Panc1 (cell line): ENCODE measurements at places on chromosomes 12 and 14. TPM values are rescaled to one million over a fixed set of nuclear protein-coding genes. Genes with fewer than 3 reads are reported as not detected.

- no peak for DNase-seq
Observed at GRCh38 chr14:23351681-23352505, 794 bp downstream of the SLC22A17 start.

DNA sequence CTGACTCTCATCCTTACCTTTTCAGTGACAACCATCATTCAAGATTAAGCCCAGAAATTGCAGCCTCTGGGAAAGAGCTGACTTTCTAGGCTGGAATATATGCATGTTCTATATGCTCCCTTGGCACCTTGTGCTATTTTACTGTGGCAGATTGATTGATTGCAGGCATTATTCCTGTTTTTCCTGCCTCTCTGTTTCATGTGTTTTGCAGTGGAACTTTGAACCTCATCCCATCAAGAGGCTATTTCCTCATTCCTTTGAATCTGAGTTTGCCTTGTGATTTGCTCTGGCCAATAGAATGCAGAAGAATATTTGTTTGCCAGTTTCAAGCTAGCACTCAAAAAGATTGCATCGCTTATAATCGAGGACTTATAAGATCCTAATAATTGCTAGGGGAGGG is 174.8 kb upstream of the DCN start:
- DNase-seq = no peak

- no peak for DNase-seq
Observed at GRCh38 chr12:131628766-131629448, 82.0 kb upstream of the SFSWAP start.

DNA sequence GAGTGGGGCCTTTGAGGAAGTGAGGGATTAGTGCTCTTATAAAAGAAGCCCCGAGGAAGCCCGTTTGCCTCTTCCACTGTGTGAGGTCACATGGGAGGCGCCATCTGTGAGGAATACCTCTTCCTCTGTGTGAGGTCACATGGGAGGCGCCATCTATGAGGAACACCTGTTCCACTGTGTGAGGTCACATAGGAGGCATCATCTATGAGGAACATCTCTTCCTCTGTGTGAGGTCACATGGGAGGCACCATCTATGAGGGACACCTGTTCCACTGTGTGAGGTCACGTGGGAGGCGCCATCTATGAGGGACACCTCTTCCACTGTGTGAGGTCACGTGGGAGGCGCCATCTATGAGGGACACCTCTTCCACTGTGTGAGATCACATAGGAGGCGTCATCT is 69.7 kb downstream of the SLC24A4 start:
- DNase-seq = no peak

- DNase-seq = no peak
Observed at GRCh38 chr12:111764120-111764821, 2.5 kb upstream of the ALDH2 start.

- DNase-seq = no peak
Observed at GRCh38 chr12:13680916-13681315, 300.5 kb downstream of the GRIN2B start.

DNA sequence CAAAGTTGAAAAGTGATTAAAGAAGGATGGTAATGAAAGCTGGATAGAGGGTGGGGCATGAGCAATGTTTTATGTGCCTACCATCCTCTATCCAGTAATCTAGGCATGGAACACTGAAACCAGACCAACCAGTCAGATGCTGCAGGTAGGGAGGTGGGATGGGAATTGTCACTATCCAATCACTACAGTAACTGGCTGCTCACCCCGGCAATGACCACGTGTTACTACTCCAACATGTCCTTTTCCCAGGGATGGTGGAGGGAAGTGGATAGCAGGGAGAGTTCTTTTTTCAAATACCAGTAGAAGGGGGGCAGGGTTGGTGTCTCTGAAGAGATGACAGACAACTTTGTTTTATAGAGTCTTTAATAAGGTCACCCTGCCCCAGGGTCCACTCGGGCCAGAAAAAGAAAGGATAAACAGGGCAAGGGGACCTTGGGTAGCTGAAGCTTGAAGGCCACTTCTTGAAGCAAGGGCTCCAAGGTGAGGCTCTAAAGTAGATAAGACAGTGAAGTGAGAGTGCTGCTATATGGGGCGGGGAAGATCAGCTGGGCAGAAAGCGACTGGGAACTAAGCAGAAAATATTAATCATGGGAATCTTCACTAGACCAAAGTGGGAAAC is 14.7 kb upstream of the CDH24 start:
- DNase-seq = no peak

GRCh38 chr12:122215771-122216170 is 10.1 kb downstream of the DIABLO start:
- DNase-seq = no peak

DNA sequence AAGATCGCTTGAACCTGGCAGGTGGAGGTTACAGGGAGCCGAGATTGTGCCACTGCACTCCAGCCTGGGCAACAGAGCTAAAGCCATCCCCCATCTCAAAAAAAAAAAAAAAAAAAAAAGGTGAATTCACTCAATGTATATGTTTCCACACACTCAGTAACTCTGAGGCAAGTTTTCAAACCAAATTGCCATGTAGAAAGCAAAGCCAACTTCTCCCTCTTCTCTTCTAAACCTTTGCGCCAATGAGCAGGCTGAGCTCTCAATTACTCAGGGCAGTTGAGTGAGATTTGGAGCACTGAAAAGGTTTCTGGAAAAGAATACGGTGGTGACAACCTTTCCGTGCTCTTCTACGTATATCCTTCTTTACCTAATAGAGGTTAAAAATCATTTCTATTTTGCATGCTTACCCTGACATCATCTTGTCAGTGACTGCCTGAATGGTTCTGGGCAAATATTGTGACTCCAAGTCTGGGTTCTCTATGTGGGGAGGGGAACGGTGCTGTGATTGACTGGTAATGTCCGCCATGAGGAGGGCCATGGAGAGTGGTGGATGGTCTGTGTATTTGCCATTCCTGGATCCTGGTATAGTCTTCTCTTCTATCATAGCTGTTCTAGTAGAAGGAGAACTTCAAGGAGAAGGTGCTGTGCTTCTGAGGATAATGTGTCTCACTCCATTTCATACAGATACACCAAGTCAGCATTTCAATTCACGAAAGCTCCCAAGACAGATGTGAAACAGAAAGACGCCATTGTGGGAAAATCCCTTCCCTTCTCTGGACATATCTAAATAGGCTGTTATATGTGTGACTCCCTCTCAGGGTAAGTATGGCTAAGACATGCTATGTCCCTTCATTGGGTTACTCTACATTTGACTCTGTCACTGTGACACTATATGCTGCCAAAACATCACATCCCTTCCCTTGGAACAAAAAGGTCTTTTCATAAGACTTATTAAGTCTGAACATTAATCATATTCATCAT is 46.2 kb upstream of the MED13L start:
- no peak for DNase-seq

GRCh38 chr14:84404246-84404645 is 1125.7 kb upstream of the FLRT2 start:
- no peak for DNase-seq

- DNase-seq = no peak
Observed at GRCh38 chr14:91396013-91396660, 21.5 kb downstream of the CCDC88C start.

GRCh38 chr12:19970116-19970515 is 398.2 kb upstream of the PDE3A start:
- DNase-seq = no peak

GRCh38 chr12:127074161-127074560 is 1192.8 kb upstream of the TMEM132C start:
- DNase-seq = no peak

GRCh38 chr12:70045036-70045435 is 198.2 kb upstream of the CNOT2 start:
- DNase-seq = no peak

DNA sequence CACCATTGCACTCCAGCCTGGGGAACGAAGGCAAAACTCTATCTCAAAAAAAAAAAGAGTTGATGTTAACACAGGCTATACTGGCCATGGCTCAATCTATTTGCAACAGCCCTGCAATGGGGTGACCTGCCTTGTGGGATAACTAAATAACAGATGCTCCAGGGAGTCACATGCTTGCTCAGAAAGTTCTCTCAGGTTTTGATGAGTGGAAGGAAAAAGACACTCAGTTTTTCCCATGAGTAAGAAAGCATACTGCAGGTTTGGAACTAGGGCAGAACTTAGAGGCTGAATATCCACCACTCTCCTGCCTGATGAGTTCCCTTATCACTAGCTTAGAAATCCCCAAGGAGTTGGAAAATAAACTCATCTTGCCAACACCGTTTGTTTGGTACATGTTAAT is 16.9 kb downstream of the WSB2 start:
- DNase-seq = no peak

DNA sequence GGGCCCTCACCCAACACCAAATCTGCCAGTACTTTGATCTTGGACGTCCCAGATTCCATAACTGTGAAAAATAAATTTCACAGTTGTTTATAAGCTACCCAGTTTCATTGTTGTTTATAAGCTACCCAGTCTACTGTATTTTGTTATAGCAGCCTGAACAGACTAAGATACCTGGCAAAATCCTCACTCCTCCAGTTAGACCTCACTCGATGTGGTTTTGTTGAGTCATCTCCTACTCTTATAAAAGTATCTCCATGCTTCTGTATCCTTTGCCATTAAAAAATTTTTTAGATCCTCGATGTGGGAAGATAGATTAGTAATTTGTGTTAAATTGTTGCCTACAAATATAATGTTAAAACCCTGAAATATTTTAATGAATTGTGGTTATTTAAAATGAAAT is 16.0 kb downstream of the TXNDC16 start:
- DNase-seq = no peak

DNA sequence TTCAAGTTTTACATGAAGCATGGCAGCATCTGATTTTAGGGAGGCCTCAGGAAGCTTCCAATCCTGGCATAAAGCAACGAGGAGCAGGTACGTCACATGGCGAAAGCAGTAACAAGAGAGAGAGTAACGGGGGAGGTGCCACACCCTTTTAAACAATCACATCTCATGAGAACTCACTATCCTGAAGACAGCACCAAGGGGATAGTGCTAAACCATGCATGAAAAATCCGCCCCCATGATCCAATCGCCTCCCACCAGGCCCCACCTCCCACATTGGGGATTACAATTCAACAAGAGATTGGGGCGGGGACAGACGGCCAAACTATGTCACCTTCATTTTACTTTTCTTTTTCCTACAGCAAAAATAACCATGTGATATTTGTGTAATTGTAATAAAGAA is 7.2 kb upstream of the MAP3K9 start:
- DNase-seq = no peak

- no peak for DNase-seq
Observed at GRCh38 chr14:52253503-52253902, 14.0 kb upstream of the PTGDR start.

GRCh38 chr12:79183003-79183402 is 318.4 kb downstream of the SYT1 start:
- no peak for DNase-seq

DNA sequence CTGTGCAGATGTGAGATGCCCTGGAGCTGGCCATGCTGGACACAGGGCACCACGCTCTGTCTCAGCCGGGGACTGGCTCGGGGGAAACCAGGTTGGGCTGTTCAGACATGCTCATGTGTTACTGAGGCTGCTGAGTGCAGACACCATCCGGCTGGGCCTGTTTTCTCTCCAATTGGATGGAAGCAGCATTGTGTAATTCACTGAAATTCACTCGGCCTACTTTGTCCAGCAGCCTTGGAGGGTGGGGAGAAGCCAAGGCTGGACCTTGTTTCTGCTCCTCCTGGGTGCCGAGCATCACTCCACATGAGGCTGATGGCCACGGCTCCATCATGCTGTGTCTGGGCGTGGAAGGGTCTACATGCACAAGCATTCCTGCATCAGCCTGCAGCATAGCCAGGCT is 130.7 kb downstream of the SMOC1 start:
- DNase-seq = no peak

DNA sequence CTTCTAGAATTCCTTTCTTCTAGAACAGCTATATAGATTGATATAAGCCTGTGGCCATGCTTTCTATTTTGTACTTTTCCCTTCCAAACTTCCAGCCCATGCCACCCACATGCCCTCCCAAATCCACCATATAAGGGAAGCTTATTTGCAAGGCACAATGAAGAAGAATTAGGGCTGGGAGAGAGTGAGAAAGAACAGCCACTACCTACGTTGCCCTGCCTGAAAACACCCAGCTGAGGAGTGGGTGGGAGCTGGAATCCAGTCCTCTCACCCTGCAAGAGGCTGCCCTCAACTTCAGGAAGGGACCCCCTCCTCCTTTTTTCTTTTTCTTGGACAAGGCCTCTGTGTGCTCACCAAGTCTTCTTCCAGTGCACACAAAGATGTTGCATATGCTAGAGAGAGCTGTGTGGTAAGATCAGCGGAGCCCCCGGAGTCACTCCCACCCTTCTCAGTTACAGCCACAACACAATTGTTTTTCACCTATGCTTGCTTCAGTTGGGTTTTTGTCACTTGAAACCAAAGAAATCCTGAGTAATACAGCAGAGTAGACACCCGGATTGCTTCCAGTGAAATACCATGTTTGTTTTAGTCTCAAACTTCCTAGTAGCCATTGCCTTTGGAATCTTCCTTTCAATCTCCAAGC is 38.8 kb downstream of the CDKL1 start:
- DNase-seq = no peak

DNA sequence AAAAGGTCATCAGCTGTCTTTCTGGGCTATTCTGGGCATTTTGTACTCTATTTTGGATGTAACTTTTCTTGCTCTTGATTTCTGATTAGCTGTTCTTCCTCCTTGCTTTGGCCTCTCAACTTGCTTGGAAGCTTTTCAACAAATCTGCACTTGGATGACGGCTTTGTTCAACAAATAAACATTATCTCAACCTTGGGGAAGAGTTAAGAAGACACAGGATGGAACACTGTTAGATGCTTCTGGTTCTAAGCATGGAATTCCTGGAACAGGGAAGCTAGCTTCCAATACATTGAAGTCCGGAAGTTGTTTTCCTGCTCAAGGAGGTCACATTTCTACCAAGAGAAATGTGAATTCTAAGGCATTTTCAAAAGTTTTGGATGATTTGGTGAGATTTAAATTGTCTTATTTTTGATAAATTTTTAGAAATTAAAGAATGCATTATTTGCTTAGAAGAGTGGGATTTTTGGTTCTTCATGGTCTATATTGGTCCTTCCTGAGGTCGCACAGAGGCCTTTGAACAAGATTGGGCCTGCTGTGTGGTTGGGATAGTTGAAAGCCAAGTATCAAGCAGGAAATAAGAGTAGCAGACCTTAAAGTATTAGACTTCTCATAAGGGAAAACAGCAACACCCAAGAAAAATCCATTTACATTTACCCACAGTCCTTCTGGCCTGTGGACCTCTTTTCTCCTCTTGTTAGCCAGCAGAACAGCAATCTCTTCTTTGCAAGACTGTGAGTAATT is 59.2 kb downstream of the PPFIBP1 start:
- DNase-seq = no peak

MIPOL1 gene
- 12.8 TPM for total RNA-seq

SMOC1 gene
- total RNA-seq = 0.46 TPM

SCN8A gene
- 8.6 TPM for total RNA-seq

SLCO1C1 gene
- total RNA-seq = not detected

ANO2 gene
- not detected for total RNA-seq

SERPINA12 gene
- total RNA-seq = not detected

CD4 gene
- 0.23 TPM for total RNA-seq

TMEM121 gene
- total RNA-seq = 4.6 TPM

AP1G2 gene
- 61.6 TPM for total RNA-seq

HOXC13 gene
- 93.5 TPM for total RNA-seq

DRAM1 gene
- total RNA-seq = 19.2 TPM
